K562 (cell line): ENCODE measurements at places on chromosomes 1 and 21. TPM values are rescaled to one million over a fixed set of nuclear protein-coding genes. Genes with fewer than 3 reads are reported as not detected.
A peak's percentile ranks its signal among the peaks of the same experiment; 100 is the strongest.

DNA sequence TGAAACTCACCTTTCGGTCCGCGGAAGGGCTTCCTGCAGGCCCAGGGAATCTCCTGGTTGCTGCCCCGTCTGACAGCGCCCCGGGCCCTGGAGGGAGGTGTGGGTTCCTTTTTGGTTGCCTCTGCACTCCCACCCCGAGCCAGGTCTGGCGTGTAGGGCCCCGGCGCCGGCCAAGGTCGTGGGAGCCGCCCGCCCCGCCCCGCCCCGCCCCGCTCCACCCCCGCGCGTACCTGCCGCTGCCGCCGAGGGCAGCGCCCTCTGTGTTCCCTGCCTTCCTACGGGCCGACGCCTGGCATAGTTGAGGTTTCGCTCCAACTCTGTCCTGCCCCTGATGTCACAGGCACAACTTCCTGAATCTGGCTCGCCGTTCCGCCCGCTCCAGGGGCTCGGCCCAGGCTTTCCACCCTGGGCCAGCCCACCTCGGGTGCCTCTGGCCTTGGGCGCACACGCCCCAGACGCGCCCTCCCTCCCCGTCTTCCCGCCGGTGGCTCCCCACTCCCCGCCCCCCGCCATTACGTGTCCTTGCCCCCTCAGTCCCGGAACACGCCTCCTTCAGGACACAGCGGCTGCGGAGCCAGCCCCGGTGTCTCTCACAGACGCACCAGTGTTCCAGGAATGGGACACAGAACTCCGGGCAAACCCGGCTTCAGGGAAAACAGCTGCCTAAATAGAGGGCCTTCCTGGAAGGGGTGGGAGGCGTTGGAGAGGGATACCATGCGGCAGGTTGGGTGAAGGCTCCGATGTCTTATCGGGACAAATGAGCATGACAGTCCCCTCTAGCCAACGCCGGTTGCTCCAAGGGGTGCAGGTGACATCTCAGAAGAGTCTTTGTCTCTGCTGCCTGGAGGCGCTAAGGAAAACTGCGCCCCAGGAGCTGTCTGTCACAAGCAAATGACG, at the start of gene KIAA0040:
Gene KIAA0040, minus strand, starts transcription at position 147 of the 897 bp plus-strand sequence. CDS start 31,763 bp downstream, outside the sequence.
- DNase-seq = peak; percentile 94

CSMD2 gene
- not detected in 2 replicates for polyA plus RNA-seq

- DNase-seq = no peak
Observed at GRCh38 chr1:73859227-73859626, 338.7 kb downstream of the LRRIQ3 start.

- peak; percentile 44 for DNase-seq
Observed at GRCh38 chr1:241828463-241829021, 19.5 kb upstream of the EXO1 start.

DNA sequence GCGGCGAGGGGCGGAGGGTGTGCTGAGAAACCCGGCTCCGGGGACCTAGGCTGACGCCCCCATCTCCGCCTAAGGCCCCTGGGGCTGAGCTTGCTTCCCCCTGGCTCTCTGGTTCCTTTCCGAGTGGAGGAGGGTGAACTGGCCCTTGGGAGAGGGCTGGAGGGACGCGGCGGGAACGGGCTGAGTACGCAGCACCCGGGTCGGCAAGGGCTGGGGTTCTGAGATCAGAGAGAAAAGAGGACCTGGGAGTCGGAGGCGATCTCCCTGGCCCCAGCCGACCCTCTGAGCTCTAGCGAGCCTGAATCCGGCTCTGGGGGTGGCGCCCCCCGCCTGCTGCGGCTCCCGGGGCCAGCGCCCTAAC, 270.8 kb downstream of the FOXD2 start:
- DNase-seq = no peak

- DNase-seq = no peak
Observed at GRCh38 chr1:50066806-50067205, 41.9 kb upstream of the ELAVL4 start.

DNA sequence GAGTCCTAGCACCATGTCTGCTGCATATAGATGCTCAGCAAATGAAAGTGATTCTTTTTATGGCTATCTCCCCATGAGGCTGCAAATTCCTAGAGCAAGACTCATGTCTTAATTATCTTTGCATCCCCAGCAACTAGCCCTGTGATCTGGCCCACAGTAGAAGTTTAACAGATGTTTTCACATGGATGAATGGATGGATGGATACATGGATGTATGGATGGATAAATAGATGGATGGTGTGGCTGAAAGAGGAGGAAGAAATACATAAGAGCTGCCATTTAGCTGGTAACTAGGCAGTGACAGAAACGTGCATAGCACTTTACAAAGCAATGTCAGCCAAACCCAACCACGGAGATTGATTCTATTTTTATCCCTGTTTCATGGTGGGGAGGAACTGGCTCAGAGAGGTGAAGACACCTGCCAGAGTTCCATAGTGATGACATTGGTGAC, 32.7 kb upstream of the ZBTB40 start:
- no peak for DNase-seq

DNA sequence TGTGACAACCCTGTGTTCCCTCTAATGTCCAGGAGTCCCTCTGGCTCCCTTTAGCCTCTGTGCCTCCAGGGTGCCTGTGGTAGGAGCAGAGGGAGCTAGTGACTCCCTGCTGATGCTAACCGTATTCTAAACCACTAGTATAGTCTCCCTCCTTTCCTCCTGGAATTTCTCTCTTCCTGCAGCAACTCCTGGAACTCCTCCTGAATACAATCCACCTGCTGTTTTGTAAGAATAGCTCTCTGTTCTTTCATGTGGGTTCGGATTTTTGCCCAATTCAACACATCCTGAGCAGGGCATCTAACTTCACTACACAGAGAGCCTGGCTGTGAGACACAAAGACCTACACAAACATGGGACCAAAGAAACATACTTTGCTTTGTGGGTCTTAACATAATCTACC, 107.9 kb downstream of the RUNX1 start:
- DNase-seq = no peak

- no peak for DNase-seq
Observed at GRCh38 chr1:60111716-60112115, 38.1 kb upstream of the C1orf87 start.

GRCh38 chr1:168467452-168467851, 76.3 kb downstream of the XCL2 start:
- DNase-seq = no peak

GRCh38 chr1:205263580-205264190, 35.9 kb downstream of the TMCC2 start:
- DNase-seq = peak; percentile 75

TRAF3IP3 gene
- 0.29 and 0.57 TPM in 2 replicates for polyA plus RNA-seq

BTBD19 gene
- polyA plus RNA-seq = 1.8 and 1.9 TPM in 2 replicates

- DNase-seq = peak; percentile 61
Observed at GRCh38 chr1:33147997-33148314, 33.9 kb downstream of the TRIM62 start.

- DNase-seq = no peak
Observed at GRCh38 chr1:3367376-3367775, 87.1 kb upstream of the ARHGEF16 start.

GRCh38 chr1:69985901-69986439, 219.4 kb downstream of the LRRC40 start:
- no peak for DNase-seq

SPATA45 gene
- not detected in 2 replicates for polyA plus RNA-seq

FUCA1 gene
- 10.6 and 11.8 TPM in 2 replicates for polyA plus RNA-seq

DNA sequence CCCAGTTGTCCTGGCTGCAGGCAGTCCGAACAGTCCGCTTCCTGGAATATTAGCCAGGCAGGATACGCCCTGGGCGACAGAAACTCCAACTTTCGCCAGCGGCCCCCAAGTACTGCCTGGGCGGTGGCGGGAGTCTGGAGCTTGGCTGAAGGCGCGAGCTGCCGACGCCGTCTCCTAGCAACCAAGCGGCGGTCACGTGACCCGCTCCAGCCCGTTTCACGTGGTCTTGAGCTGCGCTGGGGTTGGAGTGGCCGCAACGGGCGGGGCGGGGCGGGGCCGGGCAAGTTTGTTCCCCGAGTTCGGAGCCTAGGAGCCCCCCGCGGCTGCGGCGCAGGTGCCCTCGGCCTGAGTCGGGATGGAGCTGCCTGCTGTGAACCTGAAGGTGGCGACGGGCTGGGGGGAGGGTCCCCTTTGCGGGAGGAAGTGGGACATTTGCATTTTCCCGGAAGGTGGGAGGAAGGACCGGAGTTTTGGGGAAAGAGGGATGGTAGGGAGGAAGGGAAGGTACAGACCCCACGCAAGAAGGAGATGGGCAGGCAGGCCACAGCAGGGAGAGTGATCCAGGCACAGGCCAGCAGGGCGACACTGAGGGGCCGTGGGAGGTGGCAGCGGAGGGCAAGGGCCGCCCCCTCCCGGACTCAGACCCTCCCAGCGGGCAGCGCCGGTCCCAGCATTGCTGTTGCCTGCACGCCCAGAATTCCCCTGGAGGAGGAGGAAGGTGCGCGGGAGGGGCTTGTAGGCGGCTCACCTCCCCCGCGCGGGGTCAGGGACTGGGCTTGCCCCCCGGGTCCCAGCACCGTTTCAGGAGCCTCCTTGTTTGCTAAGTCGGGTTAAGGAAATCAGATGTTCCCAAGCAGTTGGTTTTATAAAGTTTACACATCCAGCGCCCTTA, at the start of gene AGTRAP:
Gene AGTRAP, plus strand, starts transcription at position 283 of the 892 bp plus-strand sequence. Its CDS starts 73 bp downstream, at position 356.
- DNase-seq = peak; percentile 96

DNA sequence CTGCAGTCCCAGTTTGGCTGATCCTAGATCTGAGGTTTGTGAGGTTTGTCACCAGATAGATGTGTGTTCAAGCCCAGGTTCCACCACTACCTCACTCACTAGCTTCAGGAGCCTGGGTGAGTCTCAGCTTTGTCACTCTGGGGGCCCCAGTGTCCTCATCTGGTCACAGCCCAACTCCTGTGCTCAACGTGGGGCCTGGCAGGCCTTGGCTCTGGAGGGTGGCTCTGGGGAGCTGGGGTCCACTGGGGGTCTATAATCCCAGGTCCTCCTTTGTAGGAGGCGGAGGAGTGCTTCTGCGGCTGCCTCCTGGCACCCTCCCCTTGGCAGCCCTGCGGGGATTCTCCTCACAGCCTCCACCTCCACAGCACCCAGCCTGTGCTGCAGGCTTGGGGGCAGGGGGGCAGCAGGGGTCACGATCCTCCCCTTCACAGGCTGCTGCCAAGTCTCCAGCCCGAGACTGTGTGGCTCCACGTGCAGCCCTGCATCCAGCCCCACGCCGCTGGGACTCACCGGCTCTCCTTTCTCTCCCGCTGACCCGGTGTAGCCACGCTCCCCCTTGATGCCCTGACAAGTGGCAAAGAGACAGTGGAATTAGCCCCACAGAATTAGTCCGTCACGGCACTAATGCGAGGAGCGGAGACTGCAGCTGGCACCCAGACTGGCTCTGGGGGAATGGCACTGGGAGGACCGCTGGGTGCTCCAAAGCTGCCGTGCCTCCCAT, 22.5 kb upstream of the PEF1 start:
- DNase-seq = no peak

DNA sequence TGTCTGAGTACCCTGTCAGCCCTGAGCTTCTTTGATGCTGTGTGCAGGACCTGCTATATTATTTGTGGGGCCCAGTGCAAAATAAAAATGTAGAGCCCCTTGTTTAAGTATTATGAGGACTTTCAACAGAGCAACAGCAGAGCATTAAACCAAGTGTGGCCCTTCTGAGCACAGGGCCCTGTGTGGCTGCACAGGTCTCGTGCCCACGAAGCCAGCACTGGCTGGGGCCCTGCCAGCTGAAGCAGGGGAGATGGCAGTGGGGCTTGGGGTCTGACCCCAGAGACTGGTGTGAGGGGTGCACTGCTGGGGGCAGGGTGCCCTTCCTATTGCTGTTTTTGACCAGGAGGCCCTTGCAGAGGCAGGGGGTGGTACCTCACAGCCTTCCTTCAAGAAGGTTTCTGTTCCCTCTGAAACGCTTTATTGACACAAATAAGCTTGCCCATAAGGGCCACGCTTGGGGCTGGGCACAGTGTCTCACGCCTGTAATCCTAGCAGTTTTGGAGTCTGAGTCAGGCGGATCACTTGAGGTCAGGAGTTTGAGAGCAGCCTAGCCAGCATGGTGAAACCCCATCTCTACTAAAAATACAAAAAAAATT, 2.2 kb upstream of the SEMA4A start:
- DNase-seq = no peak

- DNase-seq = no peak
Observed at GRCh38 chr1:20383631-20384030, 93.0 kb downstream of the VWA5B1 start.

BEND5 gene
- polyA plus RNA-seq = not detected in 2 replicates

DNA sequence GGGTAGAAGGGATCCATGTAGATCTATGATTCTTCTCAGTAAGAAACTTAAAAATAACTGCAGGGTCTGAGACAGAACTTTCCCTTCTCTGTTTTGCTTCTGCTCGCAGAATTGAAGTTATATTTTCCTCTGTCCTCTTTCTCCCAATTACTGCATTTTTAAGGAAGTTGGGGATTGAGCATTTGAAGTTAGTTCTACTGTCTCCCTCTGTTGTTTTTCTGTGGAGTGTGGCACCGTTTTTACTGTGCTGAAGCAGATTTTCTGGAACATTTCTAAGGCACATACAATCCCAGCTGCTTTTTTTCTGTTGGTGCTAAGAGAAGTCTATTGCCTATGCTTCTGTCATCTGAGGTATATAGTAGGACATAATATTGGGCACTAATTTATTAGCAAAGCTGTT, 43.3 kb downstream of the RASAL2 start:
- DNase-seq = no peak

GRCh38 chr1:219159946-219160645, 13.6 kb upstream of the LYPLAL1 start:
- DNase-seq = no peak

PDZK1IP1 gene
- 0.32 and 0.53 TPM in 2 replicates for polyA plus RNA-seq

KIF17 gene
- polyA plus RNA-seq = 0.27 TPM in 1 of 2 replicates, not detected in the other

ZMYND12 gene
- not detected in 2 replicates for polyA plus RNA-seq

ANKRD65 gene
- polyA plus RNA-seq = not detected in 2 replicates

GRCh38 chr1:208835781-208836180, 591.6 kb upstream of the PLXNA2 start:
- DNase-seq = no peak
